Activated CD8-positive, alpha-beta memory T cell treated with anti-CD3 and anti-CD28 coated beads for 4 hours (primary cell): ENCODE measurements at places on chromosomes 16 and 17.

DNA sequence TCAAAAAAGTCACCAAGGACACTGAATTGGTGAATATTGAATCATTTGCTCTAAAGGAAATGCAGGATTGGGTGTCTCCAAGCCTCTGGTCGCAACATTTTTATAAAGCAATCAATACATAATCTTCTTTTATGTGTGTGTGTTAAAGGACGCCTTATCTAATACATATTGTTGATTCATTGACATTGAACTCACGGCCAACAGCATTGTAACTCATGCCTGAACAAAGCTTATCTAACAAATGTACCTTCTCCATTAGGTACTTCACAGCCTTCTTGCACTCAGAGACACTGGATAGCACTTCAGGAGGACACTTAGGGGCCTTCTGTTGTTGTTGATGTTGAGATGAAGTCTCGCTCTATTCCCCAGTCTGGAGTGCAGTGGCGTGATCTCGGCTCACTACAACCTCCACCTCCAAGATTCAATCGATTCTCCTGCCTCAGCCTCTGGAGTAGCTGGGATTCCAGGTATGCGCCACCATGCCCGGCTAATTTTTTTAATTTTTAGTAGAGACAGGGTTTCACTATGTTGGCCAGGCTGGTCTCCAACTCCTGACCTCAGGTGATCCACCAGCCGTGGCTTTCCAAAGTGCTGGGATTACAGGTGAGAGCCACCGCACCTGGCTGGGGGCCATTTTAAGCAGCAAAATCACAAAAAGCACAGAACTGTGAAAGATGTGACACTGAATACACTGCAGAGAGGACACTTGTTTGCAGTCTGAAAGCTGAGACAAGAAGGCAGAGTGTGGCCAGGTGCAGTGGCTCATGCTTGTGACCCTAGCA lies 13.2 kb upstream of the PDXDC1 start:
- DNase-seq: no peak

GRCh38 chr17:15154618-15155017 lies 110.5 kb downstream of the PMP22 start:
- DNase-seq: no peak

DNA sequence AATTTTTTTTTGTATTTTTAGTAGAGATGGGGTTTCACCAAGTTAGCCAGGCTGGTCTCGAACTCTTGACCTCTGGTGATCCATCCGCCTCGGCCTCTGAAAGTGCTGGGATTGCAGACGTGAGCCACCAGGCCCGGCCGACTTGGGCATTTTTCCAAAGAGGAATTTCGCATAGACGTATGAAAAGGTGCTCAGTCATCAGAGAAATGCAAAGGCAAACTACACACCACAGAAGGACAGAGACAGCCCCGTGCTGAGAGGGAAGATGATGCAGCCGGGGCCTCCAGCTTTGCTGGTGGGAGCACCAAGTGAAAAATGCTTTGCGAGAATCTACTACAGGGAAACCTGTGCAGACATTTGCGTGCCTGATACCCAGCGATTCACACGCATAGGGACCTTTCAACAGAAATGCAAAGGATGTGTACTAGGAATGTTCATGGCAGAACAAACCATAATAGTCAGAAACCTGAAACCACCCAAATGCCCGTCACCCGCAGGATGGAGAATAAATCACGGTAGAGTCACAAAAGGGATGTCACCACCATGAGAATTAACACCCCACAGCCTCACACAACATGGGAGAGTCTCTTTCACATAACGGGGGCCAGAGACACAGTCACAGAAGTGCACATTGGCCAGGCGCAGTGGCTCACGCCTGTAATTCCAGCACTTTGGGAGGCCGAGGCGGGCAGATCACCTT lies 5.2 kb downstream of the RAB40B start:
- no peak for DNase-seq

- no peak for DNase-seq
These were observed 12.0 kb downstream of the KCNJ2 start for GRCh38 chr17:70181376-70181775.

DNA sequence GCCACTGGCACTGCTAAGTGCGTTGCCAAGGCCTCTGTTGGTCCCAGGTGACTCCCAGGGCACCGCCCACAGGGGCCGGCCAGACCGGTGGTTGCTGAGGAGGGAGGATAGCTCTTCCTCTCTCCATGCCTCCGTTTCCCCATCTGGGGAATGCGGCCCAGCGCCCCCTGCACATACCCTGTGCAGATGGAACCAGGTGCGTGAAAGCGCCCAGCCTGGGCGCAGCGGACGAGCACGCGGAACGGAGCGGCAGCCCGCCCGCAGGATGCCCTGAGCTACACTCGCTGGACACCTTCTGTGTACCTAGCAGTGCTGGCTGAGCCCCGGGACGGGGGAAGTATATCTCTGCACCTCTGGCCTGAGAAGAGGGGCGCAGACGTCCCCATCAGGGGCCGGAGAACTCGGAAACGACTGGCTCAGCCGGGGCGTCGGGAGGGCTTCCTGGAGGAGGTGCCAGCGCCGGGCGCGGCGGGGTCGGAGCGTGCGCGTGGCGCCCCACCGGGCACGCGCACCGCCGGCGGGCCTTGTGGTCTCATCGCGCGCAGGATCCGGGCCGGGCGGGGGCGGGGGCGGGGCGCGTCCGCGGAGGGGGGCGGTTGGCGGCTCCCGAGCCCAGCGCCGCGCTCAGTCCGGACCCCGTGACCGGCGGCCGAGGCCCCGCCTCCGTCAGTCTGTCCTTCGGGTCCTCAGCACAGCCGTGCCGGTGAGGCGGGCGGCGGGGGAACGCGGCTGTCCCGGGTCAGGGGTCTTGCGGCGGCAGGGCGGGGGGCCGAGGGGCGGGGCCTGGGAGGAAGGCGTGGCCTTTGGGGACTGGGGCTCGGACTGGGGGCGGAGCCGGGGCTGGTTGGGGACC lies at the start of the genes CCDC78 and HAGHL:
Gene CCDC78, minus strand, starts transcription at position 6 of the 853 bp plus-strand sequence. CDS start 76 bp downstream, outside the sequence.
Gene HAGHL, plus strand, starts transcription at position 669 of the 853 bp plus-strand sequence. CDS start 404 bp downstream, outside the sequence.
- peak; percentile 40 for DNase-seq

DNA sequence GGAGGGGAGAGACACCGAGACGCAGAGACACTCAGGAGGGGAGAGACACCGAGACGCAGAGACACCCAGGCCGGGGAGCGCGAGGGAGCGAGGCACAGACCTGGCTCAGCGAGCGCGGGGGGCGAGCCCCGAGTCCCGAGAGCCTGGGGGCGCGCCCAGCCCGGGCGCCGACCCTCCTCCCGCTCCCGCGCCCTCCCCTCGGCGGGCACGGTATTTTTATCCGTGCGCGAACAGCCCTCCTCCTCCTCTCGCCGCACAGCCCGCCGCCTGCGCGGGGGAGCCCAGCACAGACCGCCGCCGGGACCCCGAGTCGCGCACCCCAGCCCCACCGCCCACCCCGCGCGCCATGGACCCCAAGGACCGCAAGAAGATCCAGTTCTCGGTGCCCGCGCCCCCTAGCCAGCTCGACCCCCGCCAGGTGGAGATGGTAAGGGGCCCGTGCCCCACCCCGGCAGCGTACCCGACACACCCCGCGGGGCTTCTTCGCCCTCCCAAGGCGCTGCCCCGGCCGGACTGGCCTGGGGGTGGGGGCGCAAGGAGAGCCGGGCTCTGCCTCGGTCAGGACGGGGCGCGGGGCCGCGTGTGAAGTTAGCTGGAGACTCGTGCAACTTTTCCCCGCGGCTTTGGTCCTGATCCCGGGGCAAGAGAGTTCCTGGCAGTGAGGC lies 427 bp downstream of the PPP1R1B start:
- DNase-seq: no peak

DNA sequence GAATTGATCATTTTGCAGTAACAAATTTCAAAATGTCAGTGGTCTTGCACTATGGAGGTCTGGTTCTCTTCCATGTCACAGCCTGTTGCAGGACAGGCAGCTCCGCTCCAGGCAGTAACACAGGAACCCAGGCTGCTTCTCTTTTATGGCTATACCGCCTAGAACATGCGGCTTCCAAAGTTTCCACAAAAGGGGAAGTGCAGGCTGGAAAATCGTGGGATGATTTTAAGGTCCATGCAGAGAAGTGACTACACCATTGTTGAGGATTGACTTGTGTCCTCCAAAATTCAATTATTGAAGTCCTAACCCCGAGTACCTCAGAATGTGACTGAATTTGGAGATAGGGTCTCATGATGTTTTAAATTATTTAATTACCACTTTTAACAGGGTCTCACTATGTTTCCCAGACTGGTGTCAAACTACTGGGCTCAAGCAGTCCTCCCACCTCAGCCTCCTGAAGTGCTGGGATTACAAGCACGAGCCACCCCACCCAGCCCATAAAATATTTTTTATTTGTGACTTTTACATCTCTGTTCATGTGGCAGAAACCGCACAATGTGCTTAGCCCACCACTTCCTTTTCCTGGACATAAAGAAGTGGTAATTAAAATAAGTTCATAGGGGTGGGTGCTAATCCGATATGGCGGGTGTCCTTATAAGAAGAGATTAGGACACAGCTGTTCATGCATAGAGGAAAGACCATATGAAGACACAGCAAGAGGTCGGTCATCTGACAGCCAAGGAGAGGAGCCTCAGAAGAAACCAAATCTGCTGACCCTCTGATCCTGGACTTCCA lies 279.2 kb upstream of the RPL38 start:
- DNase-seq: no peak

DNA sequence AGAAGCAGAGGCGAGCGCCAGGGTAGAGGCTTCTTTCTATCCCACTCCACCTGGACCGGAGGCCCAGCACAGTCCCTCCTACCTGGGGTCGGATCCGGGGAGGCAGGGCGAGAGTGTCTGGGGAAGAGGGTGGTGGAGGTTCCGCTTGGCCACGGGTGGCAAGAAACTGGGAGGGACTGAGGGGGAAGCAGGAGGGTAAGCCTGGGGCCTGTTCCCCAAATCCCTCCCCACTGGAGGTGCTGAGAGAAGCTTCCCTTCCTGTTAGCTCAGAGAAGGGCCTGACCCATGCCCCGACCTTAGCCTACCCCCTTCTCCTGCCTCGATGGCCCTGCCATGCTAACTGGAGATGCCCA lies 1.8 kb upstream of the TPPP3 start:
- no peak for DNase-seq

GRCh38 chr16:56539656-56540055 lies 19.8 kb upstream of the BBS2 start:
- DNase-seq: no peak

GRCh38 chr16:17125671-17126070 lies 345.1 kb downstream of the XYLT1 start:
- no peak for DNase-seq

DNA sequence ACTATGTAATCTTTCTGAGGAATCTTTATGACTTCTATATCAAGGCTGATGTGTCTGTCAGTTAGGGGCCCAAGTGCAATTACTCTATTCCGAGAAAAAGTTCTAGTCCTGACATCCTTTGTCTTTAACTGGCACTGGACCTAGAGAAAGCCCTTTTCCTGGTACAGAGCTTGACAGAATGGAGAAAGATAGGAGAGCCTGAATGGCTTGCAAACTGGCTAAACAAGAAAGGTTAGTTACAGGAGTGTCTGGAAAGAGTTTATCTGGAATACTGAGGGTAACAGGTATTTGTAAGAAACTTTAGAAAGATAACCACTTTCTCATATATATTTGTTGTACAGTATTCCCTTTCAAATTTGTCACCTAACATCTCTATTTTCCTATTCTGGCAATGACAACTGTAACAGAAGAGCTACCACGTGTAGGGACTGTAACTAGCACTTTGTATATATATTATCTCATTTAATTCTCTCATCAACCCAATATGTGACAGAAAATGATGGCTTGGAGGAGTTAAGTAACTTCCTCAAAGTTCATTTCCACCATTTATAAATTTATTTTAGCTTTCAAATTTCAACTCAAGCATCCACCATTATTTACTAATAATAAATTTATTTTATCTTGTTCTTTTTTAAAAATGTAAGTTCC lies 97.4 kb upstream of the C17orf78 start:
- no peak for DNase-seq

DNA sequence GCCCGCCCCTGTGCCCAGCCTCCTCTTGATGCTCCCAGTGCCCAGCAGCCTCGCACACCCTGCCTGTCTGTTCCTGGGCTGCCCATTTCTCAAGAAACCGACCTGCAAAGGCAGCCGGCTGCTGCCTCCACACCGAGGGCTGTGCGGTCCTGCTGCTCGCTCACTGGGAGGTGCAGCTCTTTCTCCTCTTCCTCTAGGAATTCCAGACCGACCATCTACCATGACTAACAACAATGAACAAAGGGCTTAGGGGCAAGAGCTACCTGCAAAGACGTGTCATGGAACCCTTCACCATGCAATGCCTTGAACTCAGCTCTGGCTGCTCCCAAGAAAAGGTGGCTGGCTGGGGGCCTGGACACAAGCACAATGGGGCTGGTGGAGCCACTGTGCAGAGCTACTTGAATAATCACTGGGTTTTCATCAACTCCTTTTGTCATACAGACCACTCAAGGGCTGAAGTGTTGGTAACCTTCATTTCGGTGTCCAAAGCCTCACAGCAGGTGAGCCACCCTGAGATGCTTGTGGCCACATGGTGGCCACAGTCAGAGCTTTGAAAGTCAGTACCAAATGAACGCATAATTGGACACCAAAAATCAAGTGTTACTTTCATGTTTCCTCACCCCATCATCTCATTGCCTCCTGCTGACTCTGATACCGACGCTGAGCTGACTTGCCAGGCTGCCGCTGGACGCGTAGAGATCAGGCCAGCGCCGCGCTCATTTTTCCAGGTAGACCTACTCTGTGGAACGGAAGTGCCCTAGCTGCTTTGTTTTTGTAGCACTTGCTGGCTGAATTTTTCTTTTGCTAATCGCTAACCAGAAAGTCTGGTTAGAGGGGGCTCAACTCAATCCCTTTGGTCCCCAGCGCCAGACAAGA lies 19.8 kb downstream of the CYB561 start:
- no peak for DNase-seq

DNA sequence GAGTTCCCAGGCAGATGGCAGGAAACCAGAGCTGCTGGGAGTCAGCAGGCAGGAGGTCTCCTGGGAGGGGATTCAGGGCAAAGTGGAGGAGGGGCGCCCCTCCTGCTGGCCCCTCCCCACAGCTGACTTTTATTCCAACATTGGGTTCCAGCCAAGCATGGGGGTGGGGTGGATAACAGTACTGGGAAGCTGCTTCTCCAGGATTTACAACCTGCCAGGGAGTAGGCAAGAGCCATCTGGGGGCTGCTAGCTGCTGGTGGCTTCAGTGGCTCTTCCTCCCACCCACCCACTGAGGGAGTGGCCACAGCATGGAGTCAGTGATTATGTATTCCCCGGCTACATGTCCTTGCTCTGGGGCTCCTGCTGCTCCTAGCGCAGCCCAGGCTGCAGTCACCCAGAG lies 36.8 kb downstream of the TMEM132E start:
- no peak for DNase-seq

DNA sequence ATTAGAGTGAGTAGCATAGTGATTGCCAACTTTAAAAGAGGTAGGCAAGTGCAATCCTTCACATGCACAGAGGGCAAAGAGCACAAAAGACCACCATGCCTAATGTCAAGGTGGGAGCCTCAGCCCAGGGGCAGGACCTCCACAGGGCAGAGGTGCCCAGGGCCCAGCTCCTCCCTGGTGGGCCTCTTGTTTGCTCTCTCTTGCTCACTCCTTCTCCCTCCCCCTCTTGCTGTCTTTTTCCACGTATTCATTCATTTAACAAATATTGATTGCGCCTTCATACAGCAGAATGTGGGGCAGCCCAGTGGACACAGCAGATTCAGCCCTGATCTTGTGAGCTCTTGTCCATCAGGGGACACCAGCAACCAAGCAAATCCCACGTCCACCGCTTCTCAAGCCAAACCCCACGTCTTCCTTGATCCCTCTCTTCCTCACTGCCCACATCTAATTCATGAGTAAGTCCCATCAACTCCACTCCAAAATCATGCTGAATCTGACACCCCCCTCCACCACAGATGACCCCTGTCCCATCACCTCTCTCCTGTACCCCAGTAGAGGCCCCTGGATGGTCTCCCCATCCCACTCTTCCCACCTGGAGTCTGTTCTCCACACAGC lies 44.1 kb upstream of the RPL38 start:
- DNase-seq: no peak
